ENCODE measurements at places on chromosomes 7 and 10. TPM values are rescaled to one million over a fixed set of nuclear protein-coding genes. Genes with fewer than 3 reads are reported as not detected.

Gene C10orf67
- total RNA-seq: 0.68 TPM

Gene TMEM130
- 0.81 TPM for total RNA-seq

Gene CALML3
- total RNA-seq: not detected

Gene CYP3A7
- total RNA-seq: 0.41 TPM

Gene KLF14
- not detected for total RNA-seq

- DNase-seq: no peak
Measured at GRCh38 chr7:23422909-23423308, 47.4 kb downstream of the IGF2BP3 start.

DNA sequence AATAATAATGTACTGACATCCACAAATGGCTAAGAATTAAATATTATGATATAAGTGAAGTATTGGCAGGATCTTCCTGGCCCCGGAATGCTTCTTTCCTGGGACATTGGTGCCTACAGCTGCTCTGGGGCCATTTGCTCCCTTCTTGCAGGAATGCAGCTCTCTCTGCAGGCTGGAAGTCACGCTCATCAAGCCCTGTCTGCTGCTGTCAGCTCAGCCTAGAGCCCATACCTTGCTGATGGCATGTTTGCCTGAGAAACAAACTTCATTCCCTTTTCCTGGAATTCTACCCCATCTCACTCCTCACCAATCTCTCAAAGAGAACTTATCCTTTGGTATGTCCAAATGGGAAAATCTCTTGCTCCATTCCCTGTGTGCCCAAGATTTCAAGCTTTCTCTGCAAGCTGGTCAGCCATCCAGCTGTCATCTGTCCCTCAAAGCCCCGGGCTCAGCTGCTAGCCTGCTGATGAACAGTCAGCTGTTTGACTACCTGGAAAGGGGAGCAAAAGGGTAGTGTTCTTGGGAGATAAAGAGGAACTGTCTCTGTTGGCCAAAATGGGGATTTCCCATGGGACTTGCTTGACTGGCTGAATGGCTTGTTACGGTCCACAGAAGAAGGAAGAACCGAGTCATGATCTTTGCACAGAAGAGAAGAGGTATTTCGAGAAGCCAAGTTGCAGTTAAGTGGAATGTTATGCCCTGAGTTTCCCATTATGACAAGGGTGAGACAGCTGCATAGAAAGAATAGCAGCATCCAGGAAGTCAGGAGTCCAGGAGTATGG, 12.0 kb upstream of the RASSF4 start:
- no peak for DNase-seq

DNA sequence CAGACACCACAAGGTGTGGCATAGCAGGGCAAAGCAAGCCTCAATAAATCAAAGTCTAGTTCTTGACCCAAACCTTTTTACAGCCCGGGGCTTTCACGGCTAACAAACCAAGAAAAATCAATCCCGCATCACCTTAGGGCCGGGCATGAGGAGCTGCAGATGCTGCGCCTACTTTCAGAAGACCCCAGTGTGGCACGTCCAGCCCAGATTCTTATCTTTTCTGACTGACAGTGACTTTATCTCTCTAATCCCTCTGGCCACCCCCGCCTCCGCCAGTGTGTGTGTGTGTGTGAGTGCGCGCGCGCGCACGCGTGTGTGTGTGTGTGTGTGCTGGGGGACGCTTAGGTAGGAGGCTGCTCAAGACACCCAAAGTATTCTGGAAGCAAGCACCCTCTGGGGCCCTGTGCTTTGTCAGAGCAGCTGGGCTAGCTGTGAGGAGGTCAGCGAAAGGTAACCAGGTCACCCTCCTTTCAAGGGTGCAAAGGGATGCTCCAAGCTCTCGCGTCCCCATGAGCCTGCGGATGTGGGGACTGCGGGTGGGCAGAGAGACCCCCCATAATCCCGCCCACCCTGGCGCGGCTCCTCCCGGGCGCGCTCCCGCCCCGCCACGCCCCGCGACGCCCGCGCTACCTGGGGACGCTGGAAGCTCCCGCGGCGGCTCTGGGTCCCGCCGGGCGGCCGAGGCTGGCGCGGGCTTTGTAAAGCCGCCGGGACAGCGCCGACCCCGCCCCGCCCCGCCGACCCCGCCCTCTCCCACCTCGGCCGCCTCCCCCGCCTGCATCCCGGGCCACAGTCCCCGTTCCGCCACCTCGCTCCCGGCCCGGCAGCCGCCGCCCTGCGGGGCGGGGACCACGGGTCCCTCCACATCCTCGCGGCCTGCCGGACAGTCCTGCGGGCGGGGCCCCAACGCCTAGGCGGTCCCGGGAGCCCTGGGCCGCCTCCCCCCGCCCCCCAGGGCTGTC, 57.1 kb upstream of the RHOBTB1 start:
- DNase-seq: peak; percentile 55

DNA sequence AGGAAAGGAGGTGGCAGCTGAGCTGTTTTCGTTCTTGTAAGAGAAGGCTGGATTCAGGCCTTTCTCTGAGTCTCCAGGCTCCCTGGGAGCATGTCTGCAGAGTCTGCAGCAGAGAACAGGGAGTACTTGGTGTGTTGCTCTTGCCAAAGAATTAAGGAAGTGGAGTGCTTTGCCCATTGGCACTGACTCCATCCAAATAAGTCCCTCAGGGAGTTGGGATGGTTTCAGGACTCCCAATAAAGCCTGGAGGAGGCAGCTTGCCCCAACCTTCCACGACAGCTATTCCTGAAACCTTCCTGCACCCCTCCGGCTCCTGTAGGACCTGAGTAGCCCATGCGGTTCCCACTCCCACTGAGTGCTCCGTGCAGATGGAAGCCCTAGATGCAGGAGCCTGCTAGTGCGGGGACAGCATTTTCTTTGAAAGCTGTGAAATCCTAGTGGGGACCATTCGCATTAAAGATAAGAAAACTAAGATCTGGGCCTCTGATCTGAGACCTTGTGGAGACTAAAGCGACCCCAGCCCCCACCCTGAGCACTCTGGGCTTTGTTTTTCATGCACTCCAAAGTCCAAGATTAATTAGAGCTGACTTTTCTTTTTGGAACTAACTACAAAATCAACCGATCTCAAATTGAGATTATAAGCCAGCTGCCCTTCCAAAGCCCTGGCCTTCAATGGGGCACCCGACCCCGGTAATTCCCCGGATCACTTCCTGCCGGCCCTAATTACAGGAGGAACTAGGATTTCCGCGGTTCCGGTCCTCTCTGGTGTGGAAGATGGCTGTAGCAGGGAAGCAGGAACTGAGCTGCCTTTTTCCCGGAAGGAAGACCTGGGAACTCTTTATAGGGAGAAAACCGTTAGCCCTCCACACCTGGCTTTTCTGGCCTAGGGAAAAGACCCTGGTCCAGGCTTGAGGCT, 110.2 kb downstream of the COL13A1 start:
- DNase-seq: no peak

DNA sequence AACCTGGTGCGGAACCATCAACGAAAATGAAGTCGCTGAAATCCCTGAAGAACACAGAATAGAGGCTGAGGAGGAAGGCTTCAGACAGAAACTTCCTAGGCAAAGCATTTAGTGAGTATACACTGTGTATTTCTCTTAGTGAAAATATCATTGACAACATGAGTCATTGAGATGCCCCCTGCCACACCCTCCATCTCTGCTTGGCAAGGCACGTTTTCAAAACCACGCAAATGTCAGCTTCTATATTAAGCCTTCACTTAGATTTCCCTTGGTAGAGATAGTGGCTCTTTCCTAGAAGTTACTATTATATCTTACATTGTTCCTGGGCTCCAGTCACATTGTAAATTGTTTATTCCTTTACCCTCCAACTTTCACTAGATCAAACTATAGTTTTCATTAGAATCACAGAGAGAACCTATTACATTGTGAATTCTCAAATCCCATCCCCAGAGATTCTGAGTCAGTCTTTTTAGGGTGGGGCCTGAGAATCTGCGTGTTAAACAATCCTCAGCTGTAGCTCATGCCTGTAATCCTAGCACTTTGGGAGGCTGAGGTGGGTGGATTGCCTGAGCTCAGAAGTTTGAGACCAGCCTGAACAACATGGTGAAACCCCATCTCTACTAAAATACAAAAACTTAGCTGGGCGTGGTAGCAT, 4.6 kb upstream of the SKAP2 start:
- DNase-seq: no peak

DNA sequence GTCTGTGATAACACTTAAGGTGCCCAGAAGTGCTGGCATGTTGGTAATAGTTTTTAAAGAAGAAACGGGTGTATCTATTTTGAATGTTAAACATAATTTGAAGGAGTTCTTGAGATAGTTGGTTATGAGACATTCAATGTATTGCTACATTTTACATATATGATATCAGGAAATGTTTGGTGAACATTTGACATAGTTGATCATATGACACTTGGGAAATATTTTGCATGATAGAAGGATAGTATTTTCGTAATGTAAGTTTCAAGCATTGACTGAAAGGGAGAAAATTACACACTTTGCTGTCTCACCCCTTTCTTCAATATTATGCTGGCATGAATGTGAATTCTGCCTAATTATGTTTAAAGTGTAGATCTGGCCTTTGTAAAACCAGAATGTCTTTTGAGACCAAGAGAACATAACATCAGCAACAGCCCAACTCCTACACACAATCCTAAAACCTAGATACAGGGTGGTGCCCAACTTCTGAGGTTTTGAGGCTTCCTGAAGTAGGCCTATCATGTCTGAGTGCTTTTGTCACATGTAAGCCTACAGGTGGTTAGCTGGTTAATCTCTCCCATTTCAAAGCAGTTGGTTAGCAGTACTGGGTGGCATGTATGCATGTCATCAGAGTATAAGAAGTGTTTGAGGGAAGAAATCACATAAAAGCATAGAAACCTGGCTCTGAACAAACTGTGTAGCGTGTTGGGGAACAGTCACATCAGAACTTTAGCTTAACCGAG, 2.1 kb downstream of the ADD3 start:
- no peak for DNase-seq

DNA sequence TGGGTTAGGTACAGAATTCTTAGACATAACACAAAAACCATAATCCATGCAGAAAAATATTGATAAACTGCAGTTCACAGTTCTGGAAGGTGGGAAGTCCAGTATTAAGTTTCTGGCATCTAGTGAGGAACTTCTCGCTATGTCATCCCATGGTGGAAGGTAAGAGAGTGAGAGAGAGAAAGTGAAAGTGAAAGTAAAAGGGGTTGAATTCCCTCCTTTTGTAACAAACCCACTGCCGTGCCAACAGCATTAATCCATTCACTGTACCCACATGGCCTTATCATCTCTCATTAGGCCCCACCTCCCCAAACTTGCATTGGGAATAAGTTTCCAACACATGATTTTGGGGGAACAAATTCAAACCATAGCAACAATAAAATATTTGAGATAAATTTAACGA, 17.1 kb downstream of the ZNF485 start:
- no peak for DNase-seq

GRCh38 chr7:123580406-123581161, 21.0 kb upstream of the ASB15 start:
- peak; percentile 28 for DNase-seq

GRCh38 chr7:101606498-101606923, 22.6 kb downstream of the MYL10 start:
- no peak for DNase-seq

GRCh38 chr10:33337326-33337957, 3.0 kb upstream of the NRP1 start:
- no peak for DNase-seq

GRCh38 chr10:117004227-117005025, 561 bp downstream of the SHTN1 start:
- DNase-seq: peak; percentile 75

DNA sequence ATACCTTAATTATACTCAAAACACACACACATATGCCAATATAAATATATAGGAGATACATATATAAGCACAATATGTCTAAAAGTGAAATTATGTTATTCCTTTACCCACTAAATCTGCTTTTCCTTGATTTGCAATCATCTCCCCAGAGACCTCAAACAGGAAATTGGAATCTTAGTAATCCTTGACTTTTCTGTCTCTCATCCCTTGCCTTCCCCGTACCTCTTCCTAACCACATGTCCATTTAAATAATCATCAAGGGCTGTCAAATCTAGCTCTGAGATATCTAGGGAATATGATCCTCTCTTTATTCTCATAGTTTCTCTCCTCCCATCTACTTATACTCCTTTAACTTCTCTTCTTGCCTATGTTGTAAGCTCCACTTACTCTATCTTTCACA, 336.6 kb downstream of the HGF start:
- no peak for DNase-seq

- no peak for DNase-seq
Measured at GRCh38 chr10:78042058-78042751, 8.5 kb downstream of the RPS24 start.

GRCh38 chr10:6918305-6918704, 338.2 kb upstream of the PRKCQ start:
- no peak for DNase-seq

DNA sequence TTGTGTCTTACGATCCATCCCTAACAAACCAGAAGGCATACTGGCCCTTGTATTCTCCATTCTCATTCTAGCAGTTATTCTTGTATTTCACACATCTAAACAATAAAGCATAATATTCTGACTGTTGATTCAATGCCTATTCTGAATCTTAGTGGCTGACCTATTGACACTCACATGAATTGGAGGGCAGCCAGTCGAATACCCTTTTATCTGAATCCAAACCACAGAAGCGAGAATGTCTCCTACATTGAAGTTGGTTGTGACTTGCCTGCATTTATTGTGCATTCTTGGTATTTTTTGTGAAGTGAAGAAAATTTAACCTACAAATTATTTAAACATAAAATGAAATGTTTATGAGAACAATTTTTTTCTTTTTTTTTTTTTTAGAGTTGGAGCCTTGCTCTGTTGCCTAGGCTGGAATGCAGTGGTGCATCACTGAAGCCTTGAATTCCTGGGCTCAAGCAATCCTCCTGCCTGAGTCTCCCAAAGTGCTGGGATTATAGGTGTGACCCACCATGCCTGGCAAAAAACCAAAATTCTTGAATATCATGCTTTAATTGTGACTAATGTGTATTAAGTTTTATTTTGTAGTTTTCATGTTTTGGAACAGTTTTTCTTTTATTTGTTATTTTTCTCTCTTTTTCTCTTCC, 22.7 kb downstream of the EXOC4 start:
- no peak for DNase-seq

- DNase-seq: no peak
Measured at GRCh38 chr10:49109669-49110340, 5.5 kb downstream of the VSTM4 start.

DNA sequence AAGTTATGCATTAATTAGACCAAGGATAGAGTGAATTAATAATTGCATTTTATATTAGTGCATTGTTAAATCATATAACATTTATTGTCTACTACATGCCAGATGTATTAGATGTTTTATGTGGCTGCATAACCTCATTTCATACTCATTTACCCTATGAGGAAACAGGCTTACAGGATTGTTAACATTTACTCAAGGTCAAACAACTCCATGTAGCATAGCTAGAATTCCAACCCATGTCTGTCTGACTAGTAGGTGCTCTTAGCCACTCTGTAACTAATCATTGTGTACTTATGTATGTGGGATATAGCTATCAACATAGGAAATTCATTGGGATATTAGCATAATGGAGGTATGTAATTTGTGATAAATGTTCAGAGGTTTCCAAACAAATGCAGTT, 46.3 kb downstream of the PHYHIPL start:
- DNase-seq: no peak

- no peak for DNase-seq
Measured at GRCh38 chr7:2154121-2154520, 78.6 kb downstream of the MAD1L1 start.

Measured in left lung (tissue), 14 donors.